ENCODE measurements at places on chromosomes 5 and 9.
A peak's percentile ranks its signal among the peaks of the same experiment; 100 is the strongest.

- DNase-seq: no peak
These were observed 53.4 kb upstream of the STXBP1 start for GRCh38 chr9:127558581-127559246.

DNA sequence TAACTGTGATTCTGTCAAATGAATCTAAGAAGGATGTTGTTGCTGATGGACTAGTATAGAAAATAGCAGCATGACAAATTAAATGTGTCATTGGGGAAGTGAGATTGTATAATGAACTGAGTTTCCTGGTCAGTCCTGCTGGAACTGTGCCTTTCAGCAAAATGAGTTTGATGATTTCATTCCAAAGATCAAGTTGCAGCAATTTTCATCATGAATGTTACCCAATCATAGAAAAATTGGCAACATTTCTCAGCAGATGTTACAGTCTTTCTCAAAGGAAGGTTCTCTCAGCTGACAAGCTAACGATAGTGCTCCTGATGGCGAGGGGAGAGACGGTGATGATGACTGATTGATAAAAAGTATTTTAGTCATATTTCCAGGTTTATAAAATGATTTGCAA is 10.7 kb downstream of the PCDHAC2 start:
- DNase-seq: no peak

DNA sequence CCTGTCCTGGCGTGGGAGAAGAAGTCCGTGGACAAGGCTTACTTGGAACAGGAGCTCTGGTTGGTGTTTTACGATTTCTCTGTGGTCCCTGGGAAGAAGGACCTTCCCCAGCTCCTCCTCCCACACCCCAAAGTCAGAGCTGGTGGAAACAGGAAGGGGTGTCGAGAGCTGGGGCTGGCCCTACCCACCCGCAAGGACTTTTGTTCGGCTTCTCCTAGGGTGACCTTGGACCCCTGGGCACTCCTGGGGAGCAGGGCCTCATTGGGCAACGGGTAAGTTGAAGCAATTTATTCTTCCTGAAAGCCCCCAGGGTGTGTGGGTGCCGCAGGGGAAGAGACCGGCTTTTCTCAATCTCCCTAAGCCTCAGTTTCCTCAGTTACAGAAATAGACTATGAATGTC is 53.9 kb upstream of the ORM1 start:
- no peak for DNase-seq

DNA sequence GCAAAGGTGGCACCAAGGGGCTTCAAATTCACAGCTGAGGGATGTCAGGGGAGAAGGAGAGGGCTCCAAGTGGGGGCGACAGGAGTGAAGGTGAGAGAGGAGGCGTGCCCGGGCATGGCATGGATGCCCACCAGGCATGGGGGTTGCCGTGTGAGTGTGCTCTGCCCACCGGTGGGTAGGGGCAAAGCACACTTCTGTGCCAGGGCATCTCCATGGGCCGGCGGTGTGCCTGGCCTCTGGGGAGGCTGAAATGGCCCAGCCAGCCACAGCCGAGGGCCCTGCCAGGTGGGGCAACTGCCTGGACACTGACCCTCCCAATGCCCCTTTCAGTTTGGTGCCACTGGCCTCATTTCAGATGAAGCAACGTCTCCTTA is 14.0 kb upstream of the RNU6ATAC start:
- no peak for DNase-seq

DNA sequence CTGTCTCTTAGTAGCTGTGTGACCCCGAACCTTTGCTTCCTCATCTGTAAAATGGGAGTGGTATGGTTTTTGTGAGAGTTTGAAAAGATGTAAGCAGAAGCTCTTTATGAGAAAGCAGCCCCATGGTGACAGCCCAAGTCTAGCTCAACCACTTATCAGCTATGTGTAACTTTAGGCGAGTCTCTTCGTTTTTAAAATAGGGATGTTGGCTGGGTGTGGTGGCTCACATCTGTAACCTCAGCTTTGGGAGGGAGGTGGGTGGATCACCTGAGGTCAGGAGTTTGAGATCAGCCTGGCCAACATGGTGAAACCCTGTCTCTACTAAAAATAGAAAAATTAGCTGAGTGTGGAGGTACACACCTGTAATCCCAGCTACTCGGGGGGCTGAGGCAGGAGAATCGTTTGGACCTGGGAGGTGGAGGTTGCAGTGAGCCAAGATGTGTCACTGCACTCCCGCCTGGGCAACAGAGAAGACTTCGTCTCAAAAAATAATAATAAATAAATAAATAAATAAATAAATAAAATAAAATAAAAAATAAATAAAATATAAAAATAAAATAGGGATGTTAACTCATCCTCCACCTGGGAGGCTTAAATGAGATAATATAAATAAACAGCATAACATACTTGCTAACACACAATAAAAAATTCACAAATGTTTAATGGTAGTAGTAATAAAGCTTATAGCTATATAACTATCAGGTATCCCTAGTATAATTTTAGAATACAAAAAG is 71.7 kb downstream of the APBA1 start:
- DNase-seq: no peak

DNA sequence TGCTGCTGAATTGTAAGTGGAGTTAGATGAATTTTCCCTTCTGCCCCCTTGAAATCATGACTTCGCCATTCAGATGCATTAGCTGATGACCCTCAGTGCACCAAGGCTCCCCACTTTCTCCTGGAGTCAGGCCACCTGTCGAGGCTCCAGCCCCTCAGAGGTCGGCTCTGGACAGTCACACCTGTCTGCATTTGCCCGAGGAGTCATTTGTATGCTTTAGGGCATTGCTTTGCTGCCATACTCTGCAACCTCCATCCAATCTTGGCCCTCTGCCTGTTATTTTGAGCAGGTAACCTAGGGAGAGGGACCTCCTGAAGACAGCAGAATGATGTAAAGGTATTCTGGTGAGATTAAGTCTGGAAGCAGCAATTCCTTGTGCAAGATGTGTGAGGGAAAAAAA is 144.8 kb downstream of the MACROH2A1 start:
- DNase-seq: no peak

DNA sequence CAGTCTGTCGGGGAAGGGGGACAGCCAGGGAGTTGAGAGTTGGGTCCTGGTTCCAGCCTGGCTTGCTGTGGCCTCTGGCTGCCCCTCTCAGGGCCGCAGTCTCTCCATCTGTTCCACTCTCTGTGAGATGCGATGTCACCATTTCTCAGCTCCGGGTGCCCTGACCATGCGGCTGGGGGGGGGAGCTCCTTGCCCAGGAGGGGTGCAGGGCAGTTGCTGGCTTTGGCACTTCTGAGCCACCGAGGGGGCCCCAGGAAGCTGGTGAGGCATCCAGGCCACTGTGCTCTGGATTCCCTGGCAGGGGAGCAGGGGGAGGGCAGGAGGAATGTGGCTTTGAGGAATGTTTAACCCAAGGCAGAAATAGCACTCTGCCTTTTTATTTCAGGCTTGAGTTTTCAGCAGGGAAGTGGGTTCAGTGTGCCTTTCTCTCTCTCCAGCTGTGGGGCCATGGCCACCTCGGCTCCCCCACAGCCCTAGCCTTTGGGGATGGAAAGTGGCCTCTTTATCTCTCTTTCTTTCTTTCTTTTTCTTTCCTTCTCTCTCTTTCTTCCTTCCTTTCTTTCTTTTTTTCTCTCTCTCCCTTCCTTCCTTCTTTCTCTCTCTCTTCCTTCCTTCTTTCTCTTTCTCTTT is 11.0 kb downstream of the NCS1 start:
- DNase-seq: peak; percentile 85

DNA sequence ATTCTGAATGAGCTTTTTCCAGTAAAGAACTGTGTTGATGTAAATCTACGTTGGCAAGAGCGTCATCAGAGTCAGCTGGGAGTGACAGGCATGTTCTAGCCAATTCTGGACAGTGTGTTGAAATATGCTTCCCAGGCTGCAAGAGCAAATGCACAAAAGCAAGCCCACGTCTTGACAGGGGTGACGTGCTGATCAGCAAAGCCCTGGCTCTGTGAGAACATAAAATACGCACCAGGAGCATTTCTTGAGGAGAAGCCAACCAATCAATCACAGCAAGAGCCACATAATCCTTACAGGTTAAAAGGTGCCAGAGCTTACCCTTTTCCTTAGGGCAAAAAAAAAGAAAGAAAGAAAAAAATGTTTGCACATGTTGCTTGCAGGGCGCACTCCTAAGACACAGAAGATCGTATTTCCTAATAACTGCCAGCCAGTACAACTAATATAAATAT is 148.1 kb downstream of the PDE4D start:
- peak; percentile 25 for DNase-seq

GRCh38 chr5:147921136-147921535 is 14.8 kb upstream of the C5orf46 start:
- no peak for DNase-seq

DNA sequence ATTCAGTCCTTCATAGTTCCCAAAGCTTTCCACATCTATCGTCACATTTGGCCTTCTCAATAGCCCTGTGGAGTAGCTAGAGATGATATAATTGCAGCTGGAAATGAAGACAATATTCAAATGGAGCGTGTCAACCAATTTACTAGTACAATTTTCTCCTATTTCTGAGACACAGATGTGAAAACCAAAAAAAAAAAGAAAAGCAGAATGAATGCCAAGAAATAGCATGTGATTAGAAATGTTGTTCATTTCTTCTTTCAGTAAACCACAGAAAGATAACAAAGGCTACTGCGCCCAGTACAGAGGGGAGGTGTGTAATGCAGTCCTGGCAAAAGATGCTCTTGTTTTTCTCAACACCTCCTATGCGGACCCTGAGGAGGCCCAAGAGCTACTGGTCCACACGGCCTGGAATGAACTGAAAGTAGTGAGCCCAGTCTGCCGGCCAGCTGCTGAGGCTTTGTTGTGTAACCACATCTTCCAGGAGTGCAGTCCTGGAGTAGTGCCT is 99.0 kb downstream of the MUSK start:
- DNase-seq: no peak

GRCh38 chr5:140112685-140113179 is 1.2 kb upstream of the PURA start:
- no peak for DNase-seq

Data from RCC 7860 (cell line).